ENCODE measurements at places on chromosomes 12 and 14.

DNA sequence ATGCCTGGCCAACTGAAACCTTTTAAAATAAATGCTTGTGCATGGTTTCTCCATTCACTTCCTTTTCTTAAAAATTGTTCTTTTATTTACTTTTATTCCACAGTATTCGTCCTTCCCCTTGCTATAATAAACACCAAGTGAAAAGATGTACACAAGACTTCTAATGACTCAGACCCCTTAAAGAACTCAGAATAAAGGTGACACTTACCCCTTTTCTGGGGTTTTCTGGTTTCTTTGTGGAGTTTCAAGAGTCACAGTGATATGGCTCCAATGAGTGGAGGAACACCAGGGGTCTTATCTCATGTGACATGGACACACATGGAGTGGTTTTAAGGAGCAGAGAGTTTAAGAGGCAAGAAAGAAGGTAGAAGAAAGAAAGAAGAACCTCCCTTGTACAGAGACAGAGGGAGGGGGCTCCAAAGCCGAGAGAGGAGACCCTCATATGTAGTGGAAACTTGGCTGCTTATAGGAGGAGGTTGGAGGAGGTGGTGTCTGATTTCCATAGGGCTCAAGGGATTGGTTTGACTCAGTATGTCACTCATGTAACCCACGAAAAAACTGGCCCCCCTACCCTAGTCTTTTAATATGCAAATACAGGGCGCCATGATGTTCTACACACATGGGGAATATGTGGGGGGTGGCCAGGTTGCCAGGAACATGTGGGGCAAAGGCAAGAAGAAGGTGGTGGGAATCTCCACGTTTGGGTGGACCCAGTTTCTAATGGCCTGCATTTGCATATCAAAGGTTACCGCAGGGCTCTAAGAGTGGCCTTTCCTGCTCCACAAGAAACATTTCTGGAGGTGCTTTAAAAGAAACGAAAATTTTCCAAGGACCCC lies 22.1 kb upstream of the CD69 start:
- DNase-seq = no peak

DNA sequence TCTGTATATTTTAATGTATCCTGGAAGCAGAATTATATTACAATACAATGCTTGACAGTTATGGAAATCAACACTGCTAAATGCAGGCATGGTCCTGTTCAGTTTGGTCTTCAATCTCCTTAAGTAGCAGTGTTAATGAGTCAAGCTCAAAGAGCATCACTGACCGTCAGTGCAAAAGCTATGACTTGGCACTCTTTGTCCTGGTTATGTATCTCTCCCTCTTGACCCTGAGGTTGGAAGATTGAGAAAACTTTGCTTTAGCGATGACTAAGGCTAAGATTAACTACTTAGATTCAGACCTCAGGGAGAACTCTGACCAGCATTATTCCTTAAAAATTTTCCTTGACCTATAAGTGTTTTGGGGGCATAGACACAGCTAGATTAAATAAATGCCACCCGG lies 10.9 kb downstream of the CLEC7A start:
- no peak for DNase-seq

DNA sequence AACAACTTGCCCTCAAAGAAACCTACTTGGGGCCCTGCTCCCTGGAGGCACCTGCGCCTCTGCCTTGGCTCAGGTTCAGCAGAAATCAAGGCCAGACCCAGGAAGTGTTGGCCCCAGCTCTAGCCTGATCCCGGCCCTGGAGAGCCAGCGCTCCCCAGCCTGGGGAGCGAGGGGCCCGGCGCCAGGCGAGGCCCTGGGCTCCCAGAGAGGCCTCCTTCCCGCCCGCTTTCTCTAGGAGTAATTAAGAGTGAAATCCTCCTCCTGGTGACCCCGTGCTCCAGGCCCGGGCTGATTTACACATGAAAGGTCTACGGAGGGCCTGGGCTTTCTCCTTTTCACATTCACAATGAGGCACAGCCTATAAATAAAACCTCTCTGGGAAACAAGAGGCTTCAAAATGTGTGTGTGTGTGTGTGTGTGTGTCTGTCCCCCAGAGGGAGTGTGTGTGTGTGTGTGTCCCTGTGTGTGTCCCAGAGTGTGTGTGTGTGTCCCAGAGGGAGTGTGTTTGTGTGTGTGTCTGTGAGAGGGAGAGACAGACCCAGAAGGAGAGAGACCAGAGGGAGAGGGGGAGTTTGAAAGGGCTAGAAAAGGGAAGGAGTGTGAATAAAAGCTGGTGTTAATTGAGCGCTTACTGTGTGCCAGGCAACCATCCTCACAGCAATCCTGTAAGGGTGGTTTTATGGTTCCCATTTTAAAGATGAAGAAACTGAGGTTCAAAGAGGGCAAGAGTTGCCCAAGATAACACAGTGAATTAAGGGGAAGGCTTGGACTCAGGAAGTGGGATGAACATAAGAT lies 23.8 kb upstream of the COX6A1 start:
- DNase-seq = no peak

DNA sequence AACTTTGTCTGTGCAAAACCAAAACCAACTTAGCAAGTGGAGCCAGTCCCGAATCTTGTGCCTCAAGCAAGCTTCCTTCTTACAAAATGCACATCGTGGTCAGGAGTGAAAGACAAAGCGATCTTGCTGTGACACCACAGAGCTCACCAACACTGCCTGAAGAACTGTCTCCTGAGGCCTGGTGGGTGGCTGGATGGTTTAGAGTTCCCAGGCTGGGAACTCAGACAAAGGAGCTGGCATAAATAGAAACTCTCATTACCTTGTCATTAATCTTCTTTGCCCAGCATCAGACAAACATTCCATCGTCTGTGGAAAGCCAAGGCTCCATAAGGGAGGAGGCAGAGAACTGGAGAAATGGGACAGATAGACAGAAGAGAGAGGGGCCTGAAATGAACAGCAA lies 144.8 kb downstream of the KCNA5 start:
- DNase-seq = no peak

- no peak for DNase-seq
Observed at GRCh38 chr14:102352213-102352612, 10.5 kb downstream of the CINP start.

DNA sequence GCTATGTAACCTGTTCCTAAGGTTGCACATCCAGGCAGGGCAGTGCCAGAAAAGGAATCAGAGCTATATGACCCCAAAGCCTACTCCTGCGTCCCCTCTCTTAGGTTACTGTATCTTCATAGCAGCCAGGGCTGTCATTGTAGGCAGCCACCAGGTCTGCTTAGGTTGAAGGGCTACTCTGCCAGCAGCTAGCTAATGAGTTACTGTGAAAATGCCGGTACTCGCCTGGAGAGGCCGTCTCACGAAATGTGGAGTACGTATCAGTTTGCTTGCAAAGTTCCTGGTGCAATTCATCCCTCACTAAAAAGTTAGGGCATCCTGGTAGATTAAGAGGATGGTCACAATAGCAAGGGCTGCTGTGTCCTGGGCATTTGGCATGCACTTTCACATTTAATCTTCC lies 50.9 kb downstream of the RPH3A start:
- no peak for DNase-seq

GRCh38 chr12:19967431-19967830 lies 400.9 kb upstream of the PDE3A start:
- DNase-seq = no peak

Measured in DMS 273 treated with DMSO at 0.1 percent for 48 hours (cell line).